ENCODE measurements at places on chromosomes 2 and 18. TPM values are rescaled to one million over a fixed set of nuclear protein-coding genes. Genes with fewer than 3 reads are reported as not detected.

The DPP4 gene
- total RNA-seq: 7.0 TPM

The ASB18 gene
- not detected for total RNA-seq

The PRSS56 gene
- not detected for total RNA-seq

GRCh38 chr2:316381-316780 lies 28.5 kb upstream of the ALKAL2 start:
- no peak for DNase-seq

GRCh38 chr2:82330155-82330554 lies 2025.6 kb upstream of the LRRTM1 start:
- no peak for DNase-seq

DNA sequence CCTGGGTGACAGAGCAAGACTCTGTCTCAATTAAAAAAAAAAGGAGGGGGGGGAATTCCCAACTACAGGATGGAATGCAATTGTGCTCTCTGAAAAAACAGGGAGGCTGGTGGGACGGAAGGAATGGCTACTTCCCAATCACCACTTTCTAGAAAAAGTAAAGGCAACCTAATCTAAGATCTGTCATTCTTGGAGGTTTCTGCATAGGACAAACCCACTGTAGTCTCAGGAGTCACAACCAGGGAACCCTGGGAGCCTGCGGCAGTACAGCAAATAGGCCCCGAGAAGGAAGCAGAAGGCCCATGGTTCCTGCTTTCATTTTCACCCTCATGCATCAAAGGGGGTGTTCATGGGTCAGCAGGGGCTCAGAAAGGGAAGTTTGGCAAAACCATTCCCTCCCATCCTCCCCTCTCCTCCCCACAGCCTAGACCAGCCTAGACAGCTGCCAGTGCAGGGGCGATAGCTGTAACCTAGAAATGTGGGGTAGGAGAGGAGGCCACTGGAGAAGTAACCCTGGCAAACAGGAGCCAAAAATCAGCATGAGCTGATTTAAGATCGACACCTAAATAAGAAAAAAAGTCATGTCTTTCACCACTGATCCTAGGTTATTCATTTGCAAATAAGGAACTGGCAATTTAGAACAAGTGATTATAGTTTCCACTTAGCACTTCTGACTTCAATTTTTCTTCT lies 48.0 kb downstream of the TRABD2A start:
- DNase-seq: peak; percentile 13

DNA sequence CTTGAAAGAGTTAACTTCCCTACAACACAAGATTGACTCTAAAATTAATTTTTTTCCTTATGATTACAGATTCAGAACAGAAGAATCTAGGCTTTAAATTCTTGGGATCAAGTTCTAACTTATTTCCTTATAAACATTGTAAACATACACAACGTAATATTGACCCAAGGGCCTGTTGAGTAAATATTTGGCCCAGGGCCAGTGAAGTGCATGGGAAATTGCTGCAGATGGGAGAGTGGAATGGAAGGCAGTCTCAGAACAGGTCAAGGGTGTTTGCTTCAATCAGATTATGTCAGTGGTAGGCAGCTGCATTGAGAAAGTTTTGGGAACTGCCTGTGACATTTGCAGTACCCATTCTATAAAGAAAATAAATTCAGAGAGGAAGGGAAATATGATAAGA lies 137.6 kb downstream of the MYO1B start:
- no peak for DNase-seq

DNA sequence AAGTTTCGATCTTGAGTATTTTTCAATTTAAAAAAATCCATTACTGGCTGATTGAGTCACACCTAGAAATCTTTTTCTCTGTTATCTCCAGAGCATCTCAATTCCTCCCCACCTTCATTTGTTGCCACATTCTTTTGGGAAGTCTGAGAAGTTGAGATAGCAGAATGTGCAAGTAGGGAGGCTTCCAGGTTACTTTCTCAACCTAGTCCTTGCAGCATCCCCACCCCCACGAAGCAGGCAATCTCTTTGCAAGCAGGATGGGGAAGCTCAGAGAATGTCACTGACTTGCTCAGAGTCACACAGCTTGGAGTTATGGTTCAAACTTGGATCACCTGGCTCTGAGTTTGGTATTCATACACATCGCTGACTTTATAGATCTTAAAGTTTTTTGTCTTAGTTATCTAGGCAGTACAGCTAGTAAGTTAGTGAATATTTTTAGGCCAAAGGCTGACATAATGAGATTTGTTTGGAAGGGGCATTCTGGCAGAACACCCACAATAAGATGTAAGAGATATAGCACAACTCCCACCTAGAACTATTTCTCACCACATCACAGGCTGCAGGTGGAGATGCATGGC lies 25.9 kb upstream of the LCLAT1 start:
- DNase-seq: no peak

DNA sequence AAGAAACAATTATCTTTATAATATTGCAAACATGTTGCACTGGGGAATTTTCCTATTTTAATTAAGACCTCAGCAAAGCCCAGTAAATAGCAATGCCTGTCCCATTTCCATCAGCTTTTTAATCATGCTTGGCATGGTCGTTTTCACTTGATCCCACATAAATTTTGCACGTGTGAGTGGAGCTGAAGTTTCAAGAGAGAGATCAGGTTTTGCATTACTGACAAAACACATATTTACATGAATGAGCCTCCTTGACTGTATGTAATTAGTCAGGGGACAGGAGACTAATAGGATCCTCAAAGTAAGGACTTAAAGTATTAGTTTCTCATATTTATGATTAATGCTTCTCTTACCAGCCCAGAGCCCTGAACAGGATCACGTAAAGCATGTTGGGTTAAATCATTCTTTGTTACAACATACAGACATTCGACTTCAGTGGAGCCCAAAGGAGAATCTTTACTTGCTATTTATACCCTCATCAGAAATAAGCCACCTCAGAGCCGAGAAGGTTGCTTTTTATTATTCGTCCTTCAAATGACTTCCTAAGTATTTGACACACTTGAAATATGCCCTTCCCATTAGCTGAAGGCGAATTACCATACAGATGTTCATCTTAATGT lies 711.3 kb downstream of the GALR1 start:
- DNase-seq: no peak

DNA sequence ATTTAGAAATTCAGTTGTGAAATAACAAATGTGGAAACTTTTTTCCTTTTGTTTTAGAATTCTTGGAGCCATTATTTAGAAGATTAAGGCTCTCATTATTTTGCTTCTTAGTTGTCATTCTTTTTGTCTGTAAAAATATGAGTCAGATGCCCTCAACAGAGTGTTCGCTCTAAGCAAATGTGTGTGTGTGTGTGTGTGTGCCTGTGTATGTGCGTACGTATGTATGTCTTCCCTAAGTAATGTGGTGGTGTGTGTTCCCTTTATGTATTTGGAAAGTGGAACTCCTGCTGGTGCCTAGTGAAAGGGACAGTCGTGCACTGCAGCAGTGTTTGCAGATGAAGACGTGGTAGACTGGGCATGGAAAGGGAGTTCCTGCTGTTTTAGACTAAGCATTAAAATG lies 27.5 kb downstream of the ZNF407 start:
- no peak for DNase-seq

DNA sequence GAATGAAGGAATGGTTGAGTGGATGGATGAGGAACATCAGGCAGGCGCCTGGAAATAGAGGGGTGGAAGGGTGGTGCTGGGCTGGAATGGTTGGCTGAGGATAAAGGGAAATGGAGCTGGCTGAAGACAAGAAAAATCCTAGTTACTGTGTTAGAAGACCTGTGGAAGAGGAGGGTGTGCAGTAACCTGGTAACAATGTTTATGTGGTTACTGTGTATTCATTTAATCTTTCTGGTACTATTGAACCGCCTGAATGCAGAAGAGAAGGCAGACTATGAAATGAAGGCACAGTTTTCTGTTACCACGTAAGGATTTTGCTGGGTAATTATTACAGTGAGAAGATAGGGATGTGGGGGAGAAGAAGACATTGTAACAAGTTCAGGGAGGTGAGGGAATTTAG lies 110.3 kb upstream of the MGAT5 start:
- DNase-seq: no peak

- DNase-seq: no peak
These were observed 68.6 kb downstream of the GALNT3 start for GRCh38 chr2:165725421-165725820.

DNA sequence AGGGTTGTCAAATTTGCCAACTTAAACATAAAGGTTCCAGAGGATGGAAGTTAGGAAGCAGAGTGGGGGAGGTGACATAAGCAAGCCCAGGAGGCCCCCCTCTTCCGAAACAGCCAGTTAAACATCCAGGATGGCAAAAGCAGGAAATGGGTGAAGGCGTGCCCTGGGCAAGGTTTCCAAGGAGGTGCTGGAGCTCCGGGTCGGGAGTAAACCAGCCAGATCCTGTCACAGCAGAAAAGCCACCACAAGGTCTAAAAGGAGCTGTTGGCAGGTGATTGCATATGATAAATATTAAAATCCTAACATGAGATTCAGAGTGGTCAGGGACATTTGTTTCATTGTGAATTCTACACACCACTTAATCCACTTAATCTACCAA lies 572.2 kb upstream of the SALL3 start:
- DNase-seq: no peak

DNA sequence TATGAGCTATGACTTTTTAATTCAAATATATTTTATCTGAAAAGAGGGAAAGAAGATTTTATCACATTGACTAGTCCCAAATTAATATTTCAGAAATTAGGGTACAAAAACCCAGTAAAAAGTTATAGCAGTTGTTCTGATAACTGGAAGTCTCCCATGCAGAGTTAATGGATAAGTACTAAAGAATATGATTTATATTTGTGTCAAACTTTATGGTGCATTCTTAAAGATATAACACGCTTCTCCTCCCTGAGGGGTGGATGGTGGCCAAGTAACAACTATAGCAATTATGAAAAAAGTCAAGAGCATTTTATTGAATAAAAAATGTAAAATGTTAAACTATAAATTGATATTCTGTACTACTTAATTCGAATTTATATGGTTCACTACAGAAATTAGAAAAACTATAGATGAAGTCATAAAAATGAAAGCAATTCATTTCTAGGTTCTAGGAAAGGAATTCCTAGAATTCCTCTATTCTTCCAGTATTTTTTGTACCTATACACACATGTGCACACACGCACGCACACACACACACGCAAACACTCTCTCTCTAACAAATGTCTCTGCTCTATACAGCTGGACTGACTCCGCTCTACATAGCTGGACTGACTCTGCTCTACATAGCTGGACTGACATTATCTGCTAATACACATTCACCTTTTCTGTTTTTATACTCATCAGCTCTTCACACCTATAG lies 111.3 kb downstream of the PRELID3A start:
- no peak for DNase-seq

DNA sequence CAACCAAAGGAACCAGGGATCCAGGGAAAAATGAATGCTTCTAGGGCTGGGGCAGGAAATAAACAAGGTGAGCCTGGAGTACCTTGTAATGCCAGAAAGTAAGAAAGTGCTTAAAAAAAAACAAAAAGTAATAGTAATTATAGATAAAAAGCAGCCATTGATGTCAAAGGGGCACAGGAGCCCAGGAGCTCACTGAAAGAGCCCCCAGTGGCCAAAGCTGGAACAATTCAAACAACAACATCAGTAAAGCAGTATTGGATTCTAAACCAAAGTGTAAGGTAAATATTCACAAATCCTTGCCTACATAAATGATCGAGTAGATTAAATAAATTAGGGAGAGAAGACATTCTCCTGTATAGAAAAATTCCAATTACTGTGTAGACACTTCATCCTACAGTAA lies 114.3 kb upstream of the ARL4C start:
- no peak for DNase-seq

DNA sequence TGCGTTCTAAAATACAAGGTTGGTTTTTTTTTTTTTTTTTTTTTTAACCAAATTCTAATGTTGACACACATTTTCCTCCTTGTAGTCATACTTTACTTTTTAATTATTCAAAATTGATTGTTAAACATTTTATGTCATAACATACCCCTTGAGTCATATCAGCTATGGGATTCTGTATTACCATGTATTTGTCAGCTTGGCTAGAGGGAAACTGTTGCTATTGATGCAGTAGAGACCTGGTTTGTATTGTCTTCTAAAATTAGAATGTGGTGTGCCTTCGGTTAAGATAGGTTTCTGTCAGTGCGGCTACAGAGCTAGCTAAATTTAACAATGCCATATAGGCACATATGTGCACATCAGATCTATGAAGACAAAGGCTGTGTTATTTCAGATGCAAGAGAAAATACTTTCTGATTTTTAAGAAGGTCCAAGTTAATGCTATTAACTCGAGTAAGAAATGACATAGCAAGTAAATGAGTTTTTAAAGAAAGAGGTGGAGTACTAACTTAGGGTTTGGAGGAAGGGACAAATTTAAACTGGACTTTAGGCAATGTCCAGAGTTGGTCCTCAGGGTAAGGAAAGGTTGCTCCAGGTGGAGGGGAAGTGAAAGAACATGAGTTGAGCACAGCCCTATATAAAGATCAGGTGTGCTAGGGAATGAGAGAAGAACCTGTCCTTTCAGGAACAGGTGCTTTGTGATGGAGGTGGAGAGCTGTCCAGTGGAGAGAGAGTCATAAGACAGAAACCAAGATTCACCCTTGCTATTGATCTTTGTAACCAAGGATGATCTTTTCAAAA lies 152.3 kb downstream of the PRPF40A start:
- peak; percentile 70 for DNase-seq

GRCh38 chr2:181646415-181646987 lies 10.4 kb downstream of the CERKL start:
- no peak for DNase-seq

- DNase-seq: no peak
These were observed 34.3 kb downstream of the ZAP70 start for GRCh38 chr2:97747716-97748115.
